ENCODE measurements at places on chromosomes 16 and 17.

- DNase-seq = no peak
Measured at GRCh38 chr16:77680496-77680895, 41.8 kb upstream of the NUDT7 start.

GRCh38 chr17:4545217-4545951, 9.8 kb downstream of the MYBBP1A start:
- no peak for DNase-seq

- no peak for DNase-seq
Measured at GRCh38 chr16:25108054-25108453, 3.5 kb upstream of the LCMT1 start.

GRCh38 chr17:16086957-16087356, 87.3 kb downstream of the TTC19 start:
- DNase-seq = no peak

DNA sequence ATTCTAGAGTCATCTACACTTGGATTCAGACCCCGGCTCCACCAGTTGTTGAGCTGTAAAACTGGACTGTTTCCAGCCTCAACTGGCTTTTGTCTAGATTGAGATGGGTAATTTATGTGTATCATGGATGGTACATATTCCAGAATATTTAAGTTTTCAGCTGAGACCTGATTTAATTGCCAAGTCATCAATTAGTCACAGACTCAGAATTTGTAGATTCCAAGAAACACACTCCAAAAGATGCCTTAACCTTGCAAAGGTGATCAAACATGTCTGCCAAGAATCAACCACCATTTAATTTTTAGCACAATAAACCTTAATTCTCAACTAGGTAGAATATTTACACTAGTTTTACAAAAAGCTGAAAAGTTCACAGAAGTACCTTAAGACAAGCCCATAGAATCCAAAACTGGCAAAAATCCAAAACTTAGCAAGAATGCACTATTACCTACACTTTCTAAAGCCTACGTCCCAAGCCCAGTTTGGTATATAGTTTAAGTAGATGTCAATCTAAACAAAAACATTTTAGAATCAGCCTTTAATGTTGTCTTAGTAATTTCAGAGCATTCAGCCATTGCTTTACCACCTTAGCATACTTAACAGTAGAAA, 17.7 kb downstream of the SIAH1 start:
- no peak for DNase-seq

DNA sequence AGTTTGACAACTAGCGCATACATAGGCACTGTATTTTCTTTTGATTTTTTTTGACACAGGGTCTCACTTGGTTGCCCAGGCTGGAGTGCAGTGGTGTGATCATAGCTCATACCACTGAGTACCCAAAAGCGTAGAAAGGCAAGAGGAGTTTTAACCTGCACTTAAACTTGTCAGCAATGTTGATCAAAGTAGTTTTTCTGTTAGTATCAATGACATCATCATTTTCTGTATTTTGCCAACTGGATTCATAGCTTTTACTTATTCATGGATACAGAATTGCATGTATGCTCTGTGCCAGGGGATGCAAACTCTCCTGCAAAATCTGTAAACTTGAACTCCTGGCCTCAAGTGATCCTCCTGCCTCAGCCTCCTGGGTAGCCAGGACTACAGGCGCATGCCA, 55.9 kb upstream of the ATP2A3 start:
- no peak for DNase-seq

All from MV-4-11 (cell line).